ENCODE measurements at places on chromosomes 11 and 22. TPM values are rescaled to one million over a fixed set of nuclear protein-coding genes. Genes with fewer than 3 reads are reported as not detected.

- DNase-seq = no peak
Measured at GRCh38 chr11:119585043-119585781, 143.8 kb downstream of the NECTIN1 start.

DNA sequence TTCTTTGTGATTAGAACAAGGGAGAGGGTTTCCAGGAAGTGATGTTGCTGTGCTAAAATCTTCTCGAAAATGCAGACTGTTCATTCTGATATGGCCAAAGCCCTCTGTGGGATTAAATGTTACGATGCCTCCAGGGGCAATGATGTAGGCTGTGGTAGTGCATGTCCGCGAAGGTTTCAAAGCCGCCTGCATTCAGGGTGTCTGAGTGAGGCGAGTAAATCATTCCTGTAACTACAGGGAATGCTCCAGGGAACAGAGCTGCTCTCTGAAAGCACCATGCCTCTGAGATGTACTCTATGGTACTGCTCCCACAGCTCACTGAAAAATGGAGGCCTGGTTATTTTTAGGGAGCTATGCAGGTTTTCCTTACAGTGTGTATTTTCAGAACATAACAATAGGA lies 21.2 kb downstream of the PDGFD start:
- no peak for DNase-seq

DNA sequence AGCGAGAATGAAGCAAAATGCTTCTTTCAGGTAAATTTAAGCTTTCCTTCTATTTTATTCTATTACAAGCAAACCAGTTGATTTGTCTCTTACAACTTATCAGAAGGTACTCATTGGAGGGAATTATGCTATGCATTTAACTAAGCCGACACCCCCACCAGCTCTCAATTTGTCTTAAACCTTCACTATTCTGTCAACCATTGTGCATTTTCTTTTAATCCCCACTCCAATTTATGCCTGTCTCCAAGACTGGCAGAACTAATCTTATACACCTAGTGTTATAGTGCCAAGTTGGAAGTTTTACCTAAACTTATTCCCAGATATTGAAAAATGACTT lies 12.5 kb downstream of the TAF1D start:
- DNase-seq = no peak

GRCh38 chr11:124481365-124482323 lies 36.1 kb upstream of the OR8B8 start:
- DNase-seq = no peak

Gene MUC6
- total RNA-seq = not detected

DNA sequence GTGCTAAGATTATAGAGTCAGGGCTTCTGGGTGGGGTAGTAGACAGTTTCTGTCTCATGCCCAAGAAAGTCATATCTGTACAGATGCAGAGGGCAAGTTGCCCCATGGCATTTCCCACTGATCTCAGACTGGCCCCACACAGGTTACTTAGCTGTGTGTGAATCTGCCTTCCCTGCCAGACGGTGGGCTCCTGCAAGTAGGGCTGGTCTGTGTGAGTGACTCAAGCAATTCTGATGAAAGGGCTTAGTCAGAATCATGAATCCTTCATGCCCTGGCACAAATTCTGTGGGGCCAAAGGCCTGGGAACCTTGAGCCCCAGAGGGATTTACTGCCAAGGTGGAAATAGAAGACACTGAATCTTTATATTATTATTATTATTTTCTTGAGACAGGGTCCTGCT lies 30.4 kb downstream of the USH1C start:
- no peak for DNase-seq

- no peak for DNase-seq
Measured at GRCh38 chr11:3623767-3624458, 17.9 kb downstream of the ART5 start.

Gene DSCAML1
- total RNA-seq = not detected

DNA sequence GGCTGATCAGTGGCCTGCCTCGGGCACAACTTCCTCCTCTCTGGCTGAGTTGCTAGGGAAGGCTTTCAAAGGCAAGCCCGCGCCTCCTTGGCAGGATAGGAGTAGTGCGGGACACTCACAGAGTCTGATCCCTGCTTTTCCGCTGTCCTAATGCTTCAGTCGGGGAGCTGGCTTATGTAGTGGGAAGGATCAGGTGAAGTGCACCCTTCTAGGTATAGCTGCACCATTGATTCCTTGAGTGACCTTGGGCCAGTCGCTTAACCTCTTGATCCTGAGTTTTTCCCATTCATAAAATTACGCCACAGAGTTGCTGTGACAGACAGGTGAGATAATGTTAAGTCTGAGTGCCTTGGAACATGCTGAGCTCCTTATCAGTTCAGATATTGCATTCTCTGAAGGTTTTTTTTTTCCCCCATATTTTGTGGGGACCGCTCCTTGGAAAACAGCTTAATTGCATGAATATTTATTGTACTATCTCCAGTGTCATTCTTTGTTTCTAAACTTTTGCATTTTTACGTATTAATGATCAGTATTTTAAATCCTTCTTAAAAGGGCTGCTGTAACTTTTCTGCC lies 961 bp downstream of the IPO7 start:
- no peak for DNase-seq

DNA sequence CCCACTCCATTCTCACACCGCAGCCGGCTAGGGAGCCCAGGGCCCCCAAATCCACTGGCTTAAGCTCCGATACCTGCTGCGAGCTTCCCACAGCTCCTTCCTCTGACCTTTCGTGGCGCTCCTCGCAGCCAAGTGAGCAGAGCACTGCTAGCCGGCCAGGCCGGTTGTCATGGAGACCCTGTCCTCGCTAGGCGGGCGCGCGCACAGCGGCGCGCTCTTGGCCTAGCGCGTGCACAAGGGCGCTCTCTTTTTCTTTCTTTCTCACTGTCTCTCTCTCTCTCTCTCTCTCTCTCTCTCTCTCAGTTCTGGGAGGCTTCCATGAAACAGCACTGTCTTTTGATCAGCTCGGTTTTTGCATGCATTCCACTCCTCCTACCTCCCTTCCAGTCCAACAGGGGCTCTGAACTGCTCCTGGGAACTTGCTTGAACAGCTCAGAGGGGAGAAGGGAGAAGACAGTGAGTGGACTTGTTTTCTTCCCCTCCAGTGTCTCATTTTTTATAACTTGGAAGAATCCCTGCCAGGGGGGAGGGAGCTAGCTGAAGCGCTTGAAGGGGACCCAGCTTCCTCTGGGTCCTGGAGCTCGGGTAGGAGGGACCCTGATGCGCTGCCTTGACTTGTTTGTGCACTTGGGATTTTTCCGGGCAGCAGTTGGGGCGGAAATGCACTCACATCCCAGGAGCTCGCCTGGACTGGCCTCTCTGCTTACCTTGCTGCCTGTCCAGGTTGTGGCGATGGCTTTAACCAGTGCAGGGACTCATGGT lies 100.3 kb upstream of the AKIP1 start:
- DNase-seq = peak; percentile 94

Gene HEPACAM
- not detected for total RNA-seq

Gene MACROD1
- total RNA-seq = 85.0 TPM

GRCh38 chr11:126790550-126791081 lies 210.0 kb downstream of the KIRREL3 start:
- no peak for DNase-seq

Gene FAM83F
- 0.27 TPM for total RNA-seq

DNA sequence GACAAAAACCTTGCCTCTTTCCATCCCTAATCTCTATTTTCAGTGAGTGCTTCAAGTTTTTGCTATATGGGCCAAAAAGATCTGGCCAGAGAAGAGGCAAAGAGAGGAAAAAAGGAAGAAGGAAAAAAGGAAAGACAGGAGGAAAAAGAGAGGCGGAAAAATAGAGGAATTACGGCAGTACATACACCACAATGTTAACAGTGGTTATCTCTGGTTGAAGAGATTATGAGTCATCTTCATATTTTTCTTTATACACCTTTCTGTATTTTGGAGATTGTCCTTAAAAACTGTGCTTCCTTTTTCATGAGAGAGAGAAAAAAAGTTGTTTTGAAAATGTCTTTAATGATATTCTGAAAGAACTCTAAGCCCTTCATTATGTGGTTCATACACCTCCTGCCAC lies 133.7 kb downstream of the SBF2 start:
- DNase-seq = no peak

DNA sequence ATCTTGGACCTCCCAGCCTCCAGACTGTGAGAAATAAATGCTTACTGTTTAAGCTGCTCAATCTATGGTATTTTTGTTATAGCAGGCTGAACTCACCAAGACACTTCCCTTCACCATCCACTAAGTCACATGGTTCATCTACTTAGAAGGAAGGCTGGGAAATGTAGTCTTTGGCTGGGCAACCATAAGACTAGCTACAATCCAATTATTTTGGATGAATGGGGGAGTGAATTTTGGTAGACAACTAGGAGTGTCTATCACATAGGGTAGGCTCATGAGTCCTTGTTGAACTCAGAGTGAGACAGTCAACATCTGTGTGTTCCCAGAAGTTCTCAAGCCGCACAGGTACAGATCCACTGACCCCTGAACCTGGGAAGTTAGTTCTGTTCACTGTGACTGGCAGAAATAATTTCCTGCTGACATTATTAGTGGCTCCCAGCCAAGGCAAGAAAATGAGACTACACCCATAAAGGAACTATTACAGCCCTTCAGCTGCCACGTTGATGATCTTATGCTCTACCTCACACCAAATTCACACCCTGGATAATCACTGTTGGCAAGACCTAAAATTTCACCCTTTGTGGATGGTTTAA lies 3.1 kb upstream of the SLC35C1 start:
- DNase-seq = no peak

Gene ART1
- total RNA-seq = not detected

GRCh38 chr11:122173587-122173986 lies 57.6 kb upstream of the BLID start:
- DNase-seq = no peak

DNA sequence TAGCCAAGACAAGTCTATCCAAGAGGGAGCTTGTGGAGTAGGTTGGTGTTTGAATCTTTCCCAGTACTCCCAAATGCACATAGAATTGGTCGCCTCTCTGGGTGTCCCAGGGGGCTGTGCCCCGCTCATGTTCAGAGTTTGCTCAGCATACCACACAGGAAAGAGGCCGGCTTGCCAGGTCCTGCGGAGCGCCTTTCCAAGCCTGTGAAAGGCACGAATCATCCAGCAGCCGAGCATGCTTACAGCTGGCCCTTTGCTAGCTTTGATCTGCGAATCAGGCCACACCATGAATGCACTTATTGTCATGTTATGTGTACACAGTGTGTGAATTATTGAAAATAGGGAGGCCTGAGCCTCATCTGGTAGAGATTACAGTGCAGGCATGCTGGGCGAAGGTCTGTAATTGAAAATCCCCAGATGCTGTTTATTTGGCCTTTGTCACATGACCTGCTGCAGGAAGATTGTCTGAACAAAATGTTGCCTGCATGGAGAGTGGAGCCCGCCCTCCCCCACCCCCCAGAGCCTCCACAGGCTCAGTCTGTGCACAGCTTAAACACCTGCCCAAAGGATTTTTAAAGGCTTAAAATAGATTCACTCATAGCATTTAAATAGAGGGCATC lies 163.3 kb upstream of the RASSF10 start:
- no peak for DNase-seq

GRCh38 chr11:80414181-80415165 lies 973.6 kb upstream of the TENM4 start:
- DNase-seq = no peak

DNA sequence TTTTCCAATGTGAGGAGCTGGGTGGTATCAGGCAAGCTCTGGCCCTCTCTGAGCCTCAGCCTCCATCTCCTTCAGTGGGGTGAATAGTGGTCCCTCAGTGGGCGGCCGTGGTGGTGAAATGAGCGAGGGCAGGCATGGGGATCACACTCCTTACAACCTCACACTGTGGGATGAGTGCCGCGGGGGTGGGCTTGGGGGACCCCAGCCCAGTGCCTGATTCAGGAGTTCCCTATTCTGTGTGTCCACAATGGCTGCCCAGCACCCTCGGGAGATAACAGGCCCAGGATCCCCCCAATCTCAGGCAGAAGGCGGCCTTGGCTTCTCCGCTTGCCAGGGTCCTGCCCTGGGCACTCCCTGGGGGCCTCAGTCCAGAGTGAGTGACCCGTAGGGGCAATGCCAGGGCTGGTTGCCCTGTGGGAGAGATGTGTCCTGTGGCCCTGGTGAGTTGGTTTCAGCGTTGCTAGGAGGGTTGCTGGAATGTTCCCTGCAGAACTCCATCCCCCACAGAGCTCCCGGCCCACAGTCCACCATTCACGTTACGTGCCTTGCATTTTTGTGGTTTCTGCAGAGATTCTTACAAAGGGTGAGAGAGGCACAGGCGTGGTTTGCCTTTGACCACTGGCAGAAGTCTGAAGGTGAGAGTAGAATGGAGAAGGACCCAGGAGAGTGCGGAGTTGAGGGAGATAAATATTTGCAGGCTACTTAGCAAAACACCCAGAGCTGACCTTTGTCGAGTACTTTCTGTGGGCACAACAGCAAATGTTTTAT lies 2.9 kb downstream of the ALDH3B1 start:
- DNase-seq = no peak

All from G401 (cell line).